ENCODE measurements at places on chromosomes 4 and X. TPM values are rescaled to one million over a fixed set of nuclear protein-coding genes. Genes with fewer than 3 reads are reported as not detected.

Gene RAB41
- total RNA-seq: not detected

Gene HSPA4L
- total RNA-seq: 6.9 TPM

Gene DDX53
- not detected for total RNA-seq

Gene ZNF630
- total RNA-seq: 2.0 TPM

Gene FDCSP
- not detected for total RNA-seq

Gene ARX
- not detected for total RNA-seq

Gene PRMT9
- 15.9 TPM for total RNA-seq

Gene GPRIN3
- total RNA-seq: 22.9 TPM

Gene EREG
- total RNA-seq: 4.0 TPM

GRCh38 chr4:169185133-169185956 is 85.4 kb downstream of the SH3RF1 start:
- no peak for DNase-seq

DNA sequence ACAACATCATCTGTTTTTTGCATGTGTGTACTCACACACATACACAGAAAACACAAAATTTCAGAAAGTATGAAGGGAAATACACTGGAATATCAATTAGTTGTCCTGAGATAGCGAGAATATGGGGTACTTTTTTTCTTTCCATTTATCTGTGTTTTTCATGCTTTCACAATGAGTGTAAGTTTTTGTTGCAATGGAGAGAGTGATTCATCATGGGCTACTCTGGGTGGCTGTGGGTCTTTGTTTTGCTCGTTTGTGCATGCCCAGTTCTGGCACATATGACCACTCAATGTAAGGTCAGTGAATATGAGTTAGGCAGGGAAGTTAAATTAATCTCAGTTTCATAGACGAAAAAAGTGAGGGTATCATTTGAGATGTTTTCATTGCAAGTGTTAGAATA is 26.9 kb downstream of the XK start:
- DNase-seq: no peak

DNA sequence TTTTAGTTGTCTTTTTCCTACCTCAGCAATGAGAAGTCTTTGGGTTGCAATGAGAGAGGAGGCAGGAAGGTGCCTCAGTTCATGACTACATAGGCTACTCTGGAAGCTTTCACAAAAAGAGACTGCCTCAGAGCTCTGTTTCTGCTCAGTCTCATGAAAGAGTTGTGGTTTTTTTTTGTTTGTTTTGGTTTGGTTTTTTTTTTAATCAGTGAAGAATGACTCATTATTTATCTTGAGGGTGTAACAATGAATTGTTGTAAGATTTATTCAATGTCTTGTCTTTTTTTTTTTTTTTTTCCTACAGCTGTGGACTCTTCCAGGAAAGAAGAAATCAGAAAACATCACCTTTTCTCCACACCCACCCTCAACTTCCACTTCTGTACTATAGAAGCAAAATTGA is 67.5 kb upstream of the CXCL13 start:
- DNase-seq: no peak

DNA sequence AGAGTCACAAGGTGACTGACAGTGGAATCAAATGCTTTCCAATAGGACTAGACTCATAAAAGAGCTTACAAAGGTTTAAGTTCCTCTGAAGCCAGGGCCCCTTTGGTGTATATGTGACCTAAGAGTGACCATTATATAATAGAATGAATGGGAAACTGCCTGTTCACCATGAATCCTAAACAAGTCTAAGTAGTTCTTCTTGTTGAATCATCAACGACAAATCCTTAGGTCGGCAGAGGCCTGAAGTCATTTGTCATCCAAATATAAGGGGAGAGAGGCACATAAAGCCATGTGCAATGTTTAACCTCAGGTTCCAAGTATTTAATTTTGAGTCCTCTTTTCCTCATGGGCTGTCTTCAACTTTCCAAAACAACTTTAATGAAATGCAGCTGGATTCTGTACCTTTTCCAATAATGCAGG is 122.4 kb downstream of the RASL11B start:
- no peak for DNase-seq

- no peak for DNase-seq
Observed at GRCh38 chr4:104394406-104395167, 100.1 kb downstream of the CXXC4 start.

GRCh38 chr4:170651786-170652185 is 562.0 kb upstream of the AADAT start:
- DNase-seq: no peak

DNA sequence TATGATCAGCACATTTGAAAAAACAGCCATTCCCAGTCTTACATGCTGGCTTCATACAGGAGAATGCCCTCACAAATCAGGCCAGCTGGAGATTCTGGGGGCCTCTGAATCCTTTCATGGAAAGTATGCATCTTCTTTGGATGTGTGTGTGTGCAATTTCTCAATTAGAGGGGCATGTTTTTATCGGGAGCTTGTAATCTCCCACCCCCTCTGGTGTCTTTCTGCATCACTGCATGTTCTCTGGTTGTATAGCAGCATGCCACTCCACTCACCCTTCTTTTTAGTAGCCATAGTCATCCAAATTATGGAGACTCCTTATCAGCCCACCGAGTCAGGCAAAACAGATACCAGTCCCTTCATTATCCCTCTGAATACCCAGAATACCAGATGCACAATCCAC is 282.2 kb upstream of the SLIT2 start:
- DNase-seq: no peak

DNA sequence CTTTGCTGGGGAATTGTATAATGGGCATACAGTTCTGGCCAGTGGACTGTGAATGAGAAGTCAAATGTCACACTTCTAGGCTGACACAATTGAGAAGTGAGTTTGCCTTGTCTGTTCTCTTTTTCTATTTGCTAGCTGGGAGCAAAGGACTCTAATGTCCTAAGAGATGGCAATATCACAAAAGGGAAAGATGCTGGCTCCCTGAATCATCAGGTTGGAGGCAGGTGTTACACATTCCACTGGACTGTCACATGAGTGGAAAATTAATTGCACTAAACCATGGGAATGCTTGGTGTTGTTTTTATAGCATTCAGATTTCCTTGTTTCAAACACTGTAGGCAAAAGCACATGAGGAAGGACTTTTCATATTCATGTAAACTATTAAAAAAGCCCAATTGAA is 388.3 kb downstream of the ADAM29 start:
- no peak for DNase-seq

DNA sequence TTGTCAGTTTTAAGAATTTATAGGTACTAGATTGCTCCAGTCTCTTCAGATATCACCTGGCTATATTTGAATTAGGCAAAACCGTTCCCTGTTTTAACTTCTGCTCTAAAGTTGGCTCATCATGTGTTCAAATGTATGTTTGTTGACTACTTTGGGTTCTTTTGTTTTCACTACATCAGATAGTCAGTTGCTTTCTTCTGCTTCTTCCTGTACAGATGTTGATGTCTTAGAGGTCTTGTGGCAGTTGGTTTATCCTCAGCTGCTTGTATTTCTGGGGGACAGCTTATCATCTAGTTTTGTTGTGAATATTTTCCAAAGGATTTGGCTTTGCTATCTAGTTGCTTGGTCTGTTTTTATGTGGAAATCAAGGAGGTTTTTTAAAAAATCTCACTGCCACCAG is 28.0 kb downstream of the TBC1D19 start:
- no peak for DNase-seq

DNA sequence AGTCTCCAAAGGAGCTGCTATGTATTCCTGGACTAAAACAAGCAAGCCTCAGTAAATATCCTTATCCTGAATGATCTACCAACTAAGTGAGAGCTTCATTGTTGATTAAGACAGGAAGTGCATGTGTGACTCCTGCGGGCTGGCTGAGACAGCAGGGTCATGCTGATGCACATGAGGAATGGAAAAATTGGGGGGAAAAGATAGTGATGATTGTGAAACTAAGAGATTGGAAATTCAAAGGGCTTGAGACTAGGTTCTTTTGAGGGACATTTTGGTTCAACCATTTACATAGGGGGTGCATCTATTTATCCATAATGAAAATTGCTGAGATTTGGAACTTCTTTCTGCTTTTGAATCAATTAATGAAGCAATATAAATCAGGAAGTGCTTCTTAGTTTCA is 61.1 kb upstream of the C1QTNF7 start:
- no peak for DNase-seq

DNA sequence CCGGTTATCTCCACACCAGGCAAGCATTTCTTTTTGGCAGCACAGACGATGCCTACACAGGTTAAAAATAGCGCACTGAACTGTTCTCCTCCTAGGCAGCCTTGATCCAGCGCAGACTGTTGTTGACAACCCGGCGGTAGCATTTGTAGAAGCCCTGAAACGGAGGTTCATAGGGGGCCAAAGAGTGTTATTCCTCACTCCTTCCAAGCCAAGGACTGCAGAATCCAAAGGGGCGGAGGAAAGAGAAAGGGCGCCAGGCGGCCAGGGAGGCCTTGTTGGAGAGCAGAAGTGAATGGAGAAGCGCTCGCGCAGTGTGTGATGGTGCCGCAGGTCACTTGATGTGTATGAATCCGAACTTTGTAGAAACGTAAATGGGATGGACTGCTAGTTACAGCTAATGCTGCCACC is 82.7 kb downstream of the TENM3 start:
- no peak for DNase-seq

DNA sequence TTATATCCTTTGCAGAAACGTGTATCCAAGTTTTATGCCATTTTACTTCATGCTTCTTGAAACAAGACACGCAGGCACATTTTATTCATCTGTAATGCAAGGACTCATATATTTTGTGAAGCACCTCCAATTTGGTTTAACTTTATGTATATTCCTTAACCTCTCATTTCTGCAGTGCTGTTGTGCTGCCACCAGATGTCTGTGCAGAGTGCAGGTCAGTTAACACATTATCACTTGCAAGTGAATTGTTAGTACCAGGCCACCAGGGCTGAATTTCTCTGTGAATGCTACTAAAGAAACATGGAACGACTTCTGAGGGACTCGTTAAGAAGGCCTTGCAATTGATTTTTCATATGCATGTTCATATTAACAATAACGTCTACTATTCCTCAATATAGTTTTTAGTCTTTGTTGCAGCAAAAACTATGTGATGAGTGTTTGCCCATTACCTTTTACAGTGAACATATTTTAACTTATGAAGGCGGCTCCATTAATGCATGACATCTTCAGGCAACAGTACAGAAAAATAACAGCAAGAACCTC is 770.3 kb downstream of the NLGN4X start:
- DNase-seq: no peak

GRCh38 chr4:97374526-97374925 is 768.8 kb downstream of the STPG2 start:
- DNase-seq: no peak

Measured in glomerular endothelial cell (primary cell).